Left lung (tissue), 14 donors: ENCODE measurements at places on chromosomes 4 and X. TPM values are rescaled to one million over a fixed set of nuclear protein-coding genes. Genes with fewer than 3 reads are reported as not detected.

- no peak for DNase-seq
Observed at GRCh38 chr4:29033703-29034102, 1686.5 kb upstream of the PCDH7 start.

DNA sequence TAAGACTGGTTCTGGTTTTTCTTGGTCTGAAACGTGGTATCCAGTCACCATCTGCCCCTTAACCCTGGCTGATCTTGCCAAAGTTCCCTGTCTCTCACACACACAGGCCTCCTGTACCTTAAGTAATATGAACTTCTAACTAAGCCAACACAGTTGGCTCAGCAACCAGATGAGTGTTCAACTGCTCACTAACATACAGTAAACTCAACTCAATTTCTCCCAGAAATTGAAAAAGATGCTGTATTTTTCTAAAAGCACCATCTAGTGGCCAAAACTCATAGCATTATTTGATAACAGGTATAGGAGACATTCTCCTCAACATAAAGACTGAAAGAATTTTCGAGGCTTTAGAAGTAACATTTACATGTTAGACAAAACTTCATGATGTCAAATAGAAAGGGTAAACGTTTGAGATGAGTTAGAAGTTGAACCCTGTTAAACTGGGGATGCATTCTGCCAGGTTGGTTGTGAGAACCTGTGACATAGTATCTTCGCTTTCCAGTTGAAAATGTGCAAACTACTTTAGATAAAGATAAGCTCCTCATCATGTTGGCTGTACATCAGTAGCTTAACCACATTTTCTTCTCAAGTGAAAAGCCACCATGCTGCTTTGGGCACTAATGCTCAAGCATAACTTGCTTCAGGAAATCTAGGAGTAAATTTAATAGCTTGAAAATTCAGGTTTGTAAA is 31.2 kb downstream of the CCNI start:
- DNase-seq: no peak

DNA sequence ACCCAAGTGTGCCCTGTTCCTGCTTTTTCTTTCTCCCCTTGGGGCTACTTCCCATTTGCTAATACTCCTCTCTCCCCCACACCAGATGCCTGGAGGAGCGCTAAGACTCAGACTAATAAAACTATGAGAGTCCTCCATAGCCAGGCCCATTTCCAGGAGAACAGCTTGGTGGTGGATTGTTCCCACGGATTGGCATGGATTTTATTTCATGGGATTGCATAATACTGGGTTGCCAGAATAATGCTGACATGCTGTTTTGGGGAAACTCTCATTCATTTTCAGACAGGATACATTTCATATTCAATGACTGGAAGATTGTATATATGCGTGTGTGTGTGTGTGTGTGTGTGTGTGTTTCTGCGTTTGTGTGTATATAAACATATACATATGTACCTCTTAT is 447.5 kb upstream of the PITX2 start:
- DNase-seq: no peak

DNA sequence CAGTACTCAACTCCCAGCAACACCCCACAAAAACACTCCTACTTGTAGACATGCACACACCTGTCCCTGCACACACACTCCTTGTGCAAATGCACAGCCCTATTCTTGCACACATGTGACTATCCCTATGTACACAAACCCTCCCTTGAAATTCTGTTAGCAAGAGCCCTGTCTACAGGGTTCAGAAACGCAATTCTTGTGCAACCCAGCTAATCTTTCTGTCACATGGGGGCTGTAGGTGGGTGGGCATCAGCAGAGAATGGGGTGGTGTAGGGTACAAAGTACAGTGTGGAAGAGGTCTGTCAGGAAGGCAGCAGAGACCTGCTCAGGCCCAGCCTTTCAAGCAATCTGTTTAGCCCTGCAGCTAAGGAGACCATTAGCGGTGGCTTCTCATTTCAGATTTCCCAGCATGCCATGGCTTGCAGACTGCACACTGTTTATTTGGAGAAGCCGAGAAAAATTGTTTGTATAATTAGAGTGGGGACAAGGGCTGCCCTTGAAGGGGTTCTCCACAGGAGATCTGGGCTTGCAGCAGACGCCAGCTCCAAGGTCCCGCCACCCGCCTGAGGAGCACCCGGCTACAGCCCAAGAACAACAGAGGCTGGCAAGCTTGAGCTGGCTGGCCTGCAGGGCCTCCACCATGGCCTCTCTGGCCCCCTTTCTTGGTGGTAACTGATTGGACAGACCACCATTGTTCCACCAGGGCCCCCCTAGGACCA is 144.0 kb upstream of the PJA1 start:
- DNase-seq: no peak

- DNase-seq: no peak
Observed at GRCh38 chr4:179941911-179942310, 2301.3 kb upstream of the TENM3 start.

DNA sequence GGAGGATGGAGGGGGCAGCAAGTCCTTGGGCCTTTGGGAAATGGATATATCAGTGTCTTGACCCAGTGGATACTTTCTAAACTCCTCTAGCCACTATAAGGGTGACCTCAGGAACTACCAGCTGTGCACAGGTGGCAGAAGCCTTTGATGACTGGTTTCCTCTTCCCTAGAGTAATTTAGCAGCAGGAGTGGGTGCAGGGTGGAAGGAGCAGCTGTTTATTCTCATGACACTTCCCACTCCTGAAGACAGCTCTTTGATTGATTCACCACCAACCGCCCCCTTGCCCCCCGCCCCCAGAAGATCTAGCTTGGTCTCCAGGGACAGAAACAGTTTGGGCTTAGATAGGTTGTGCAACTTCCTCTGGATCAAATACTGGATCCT is 63.0 kb downstream of the GPC3 start:
- no peak for DNase-seq

GRCh38 chr4:99165978-99166377 is 21.9 kb upstream of the ADH4 start:
- no peak for DNase-seq

- DNase-seq: no peak
Observed at GRCh38 chrX:70973221-70973620, 42.3 kb upstream of the SLC7A3 start.

GRCh38 chr4:120720354-120720934 is 202.1 kb downstream of the PRDM5 start:
- no peak for DNase-seq

- DNase-seq: no peak
Observed at GRCh38 chr4:55468724-55469123, 73.0 kb downstream of the TMEM165 start.

GRCh38 chr4:180682776-180683175 is 1560.4 kb upstream of the TENM3 start:
- DNase-seq: no peak

- DNase-seq: no peak
Observed at GRCh38 chr4:129098531-129099001, 2.6 kb downstream of the C4orf33 start.

GRCh38 chr4:76214177-76214675 is 602 bp upstream of the SCARB2 start:
- DNase-seq: no peak

GRCh38 chrX:96655947-96656623 is 28.6 kb upstream of the DIAPH2 start:
- DNase-seq: no peak

The SOWAHB gene
- polyA plus RNA-seq: 2.8 TPM

The KIAA1210 gene
- 1.8 TPM for polyA plus RNA-seq

The CHIC2 gene
- polyA plus RNA-seq: 31.2 TPM

The TBC1D9 gene
- 35.7 TPM for polyA plus RNA-seq

The KCNIP4 gene
- 5.2 TPM for polyA plus RNA-seq

The GABRE gene
- polyA plus RNA-seq: 14.2 TPM

The RAB41 gene
- polyA plus RNA-seq: 0.71 TPM

The ZFP42 gene
- polyA plus RNA-seq: 10.6 TPM
